Activated T-cell treated with anti-CD3 and anti-CD28 coated beads for 48 hours (primary cell): ENCODE measurements at places on chromosomes 2 and 18.

GRCh38 chr2:190881084-190881597 is 520 bp downstream of the GLS start:
- no peak for DNase-seq

DNA sequence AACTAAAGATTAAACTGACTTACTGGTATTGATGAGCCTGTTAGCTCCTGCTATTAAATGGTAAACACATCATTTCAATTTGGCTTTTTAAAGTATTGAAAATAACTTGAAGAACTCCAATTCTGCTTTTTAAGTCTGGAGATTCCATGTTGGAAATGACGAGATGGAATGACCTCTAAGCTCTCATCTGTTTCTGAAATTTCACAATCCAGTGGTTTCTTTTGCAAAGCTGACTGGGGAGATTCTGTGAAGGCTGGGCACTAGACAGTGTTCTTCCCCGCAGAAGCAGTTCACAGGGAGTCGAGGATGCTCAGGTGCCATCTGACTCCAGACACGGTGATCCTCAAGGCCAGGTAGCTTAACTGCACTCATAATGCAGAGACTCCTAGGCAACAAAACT is 44.7 kb downstream of the DHRS9 start:
- DNase-seq = no peak

DNA sequence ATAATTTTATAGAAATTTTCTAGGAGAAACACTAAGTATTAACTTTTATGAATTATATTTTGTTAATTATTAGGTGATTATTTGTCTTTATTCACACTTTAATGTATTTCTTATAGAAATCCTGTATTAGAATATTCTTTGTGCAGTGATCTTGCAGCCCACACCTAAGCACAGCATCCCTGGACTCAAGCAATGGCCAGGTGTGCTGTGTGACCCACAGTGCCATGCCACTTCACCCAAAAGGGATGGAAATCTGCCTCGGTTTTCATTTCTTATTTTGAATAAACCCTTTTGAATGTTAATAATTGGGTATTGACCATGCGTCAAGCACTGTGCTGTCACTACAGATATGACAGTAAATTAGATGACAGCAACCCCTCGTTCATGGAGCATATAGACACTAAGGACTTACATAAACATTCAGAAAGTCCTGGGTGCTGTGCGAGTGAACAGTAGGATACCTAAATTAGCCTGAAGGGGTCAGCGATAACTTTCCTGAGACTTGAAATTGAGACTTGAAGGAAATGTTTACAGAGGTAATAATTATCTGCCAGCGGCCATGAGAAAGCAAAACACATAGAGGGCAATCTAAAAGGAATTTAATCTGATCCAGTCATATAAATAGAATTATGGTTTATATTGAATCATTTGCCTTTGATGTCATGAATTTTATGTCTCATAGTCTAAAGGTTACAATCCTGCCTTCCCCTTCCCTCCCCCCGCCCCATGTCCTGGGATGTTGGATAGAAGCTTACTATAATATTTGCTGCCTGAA is 52.7 kb upstream of the CALCRL start:
- DNase-seq = no peak

GRCh38 chr2:240933966-240934700 is 28.0 kb downstream of the CROCC2 start:
- no peak for DNase-seq

DNA sequence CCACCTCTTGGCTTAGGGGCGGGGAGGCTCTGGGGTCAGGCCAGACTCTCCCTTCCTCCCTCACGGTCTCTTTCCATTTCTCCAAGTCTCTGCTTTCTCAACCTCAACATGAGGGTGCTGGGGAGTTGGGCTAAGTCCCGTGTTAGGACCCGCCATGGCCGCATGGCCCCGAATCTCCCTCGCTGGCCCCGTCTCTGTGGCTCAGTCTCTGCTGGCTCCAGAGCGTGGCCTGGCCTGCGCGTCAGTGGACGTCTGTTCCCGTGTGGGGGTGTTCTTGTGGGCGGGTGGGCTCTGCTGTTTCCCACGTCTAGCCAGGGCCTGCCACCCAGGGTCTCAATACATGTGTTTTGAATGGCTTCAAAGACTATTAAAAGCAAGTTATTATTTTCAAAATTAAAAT is 12.4 kb downstream of the ALLC start:
- no peak for DNase-seq

GRCh38 chr2:177429688-177430325 is 37.2 kb downstream of the AGPS start:
- no peak for DNase-seq

DNA sequence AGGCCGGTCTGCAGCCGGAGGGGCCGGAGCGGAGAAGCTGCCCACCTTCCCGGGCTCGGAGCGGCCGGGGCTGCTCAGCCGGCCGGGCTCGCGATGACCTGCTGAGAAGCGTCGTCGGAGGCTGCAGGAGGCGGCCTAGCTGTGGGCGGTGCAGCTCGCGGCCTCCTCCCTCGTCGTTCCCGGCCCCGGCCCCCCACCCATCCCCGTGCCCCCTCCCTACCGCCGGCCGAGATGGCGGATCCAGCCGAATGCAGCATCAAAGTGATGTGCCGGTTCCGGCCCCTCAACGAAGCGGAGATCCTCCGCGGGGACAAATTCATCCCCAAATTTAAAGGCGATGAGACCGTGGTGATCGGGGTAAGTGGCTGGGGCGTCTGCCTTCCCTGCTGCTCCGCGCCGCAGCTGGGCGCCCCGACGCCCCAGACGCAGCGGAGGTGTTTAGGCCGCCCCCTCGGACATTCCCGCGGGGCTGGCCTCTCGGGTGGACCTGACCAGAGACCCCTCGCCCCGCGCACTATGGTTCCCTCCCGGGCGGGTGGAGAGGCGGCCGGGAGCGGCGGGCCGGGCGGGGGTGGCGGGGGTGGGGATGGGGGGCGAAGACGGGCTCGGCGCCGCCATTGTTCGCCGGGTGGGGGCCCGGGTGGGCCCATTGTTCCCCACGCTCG is 492 bp downstream of the KIF5C start:
- no peak for DNase-seq
